Activated T-helper 9 cell treated with anti-CD3 and anti-CD28 coated beads, Interleukin-2, amount 50 U/mL, for 16 hours (primary cell): ENCODE measurements at places on chromosomes 12 and 14.

DNA sequence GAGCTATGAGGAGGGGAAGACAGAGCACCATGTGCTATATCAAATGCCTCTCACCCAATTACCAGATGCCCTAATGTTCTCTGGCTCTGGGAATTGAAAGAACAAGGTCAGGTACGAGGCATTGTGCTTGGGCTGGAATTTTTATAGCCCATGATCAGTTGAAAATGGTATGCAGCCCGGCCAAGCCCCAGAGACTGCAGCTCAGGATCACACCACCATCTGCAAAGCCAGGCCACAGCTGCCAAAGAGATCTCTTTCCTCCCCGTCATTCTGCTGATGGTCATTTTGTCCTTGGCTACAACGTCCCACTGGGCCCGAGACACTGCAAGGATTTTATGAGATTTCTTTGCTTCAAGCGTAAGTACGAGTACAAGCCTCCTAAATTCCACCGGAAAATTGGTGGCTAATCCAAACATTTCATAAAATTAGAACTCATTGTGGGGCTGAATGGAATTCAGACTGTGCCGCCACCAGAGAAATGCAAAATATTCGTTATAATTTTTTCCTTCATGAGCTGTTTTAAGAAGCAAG, 15.1 kb downstream of the NUAK1 start:
- DNase-seq = no peak

DNA sequence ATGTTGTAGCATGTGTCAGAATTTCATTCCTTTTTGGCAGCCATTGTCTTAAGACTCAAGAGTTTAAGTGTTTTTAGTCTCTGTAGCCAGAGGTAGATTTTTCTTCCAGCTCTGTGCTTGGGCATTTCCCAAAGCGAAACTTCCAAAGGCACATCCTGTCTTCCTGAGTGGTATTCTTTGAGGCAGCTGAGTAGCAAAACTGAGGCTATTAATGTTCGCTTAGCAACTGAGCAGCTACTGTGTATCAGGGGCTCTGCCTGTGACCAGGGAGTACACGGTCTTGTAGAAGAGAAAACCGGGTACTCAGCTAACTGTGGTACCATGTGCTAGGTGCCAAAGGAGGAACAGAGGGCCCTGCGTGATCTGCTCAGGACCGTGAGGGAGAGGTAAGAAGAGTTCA, 52.0 kb downstream of the ETV6 start:
- no peak for DNase-seq

DNA sequence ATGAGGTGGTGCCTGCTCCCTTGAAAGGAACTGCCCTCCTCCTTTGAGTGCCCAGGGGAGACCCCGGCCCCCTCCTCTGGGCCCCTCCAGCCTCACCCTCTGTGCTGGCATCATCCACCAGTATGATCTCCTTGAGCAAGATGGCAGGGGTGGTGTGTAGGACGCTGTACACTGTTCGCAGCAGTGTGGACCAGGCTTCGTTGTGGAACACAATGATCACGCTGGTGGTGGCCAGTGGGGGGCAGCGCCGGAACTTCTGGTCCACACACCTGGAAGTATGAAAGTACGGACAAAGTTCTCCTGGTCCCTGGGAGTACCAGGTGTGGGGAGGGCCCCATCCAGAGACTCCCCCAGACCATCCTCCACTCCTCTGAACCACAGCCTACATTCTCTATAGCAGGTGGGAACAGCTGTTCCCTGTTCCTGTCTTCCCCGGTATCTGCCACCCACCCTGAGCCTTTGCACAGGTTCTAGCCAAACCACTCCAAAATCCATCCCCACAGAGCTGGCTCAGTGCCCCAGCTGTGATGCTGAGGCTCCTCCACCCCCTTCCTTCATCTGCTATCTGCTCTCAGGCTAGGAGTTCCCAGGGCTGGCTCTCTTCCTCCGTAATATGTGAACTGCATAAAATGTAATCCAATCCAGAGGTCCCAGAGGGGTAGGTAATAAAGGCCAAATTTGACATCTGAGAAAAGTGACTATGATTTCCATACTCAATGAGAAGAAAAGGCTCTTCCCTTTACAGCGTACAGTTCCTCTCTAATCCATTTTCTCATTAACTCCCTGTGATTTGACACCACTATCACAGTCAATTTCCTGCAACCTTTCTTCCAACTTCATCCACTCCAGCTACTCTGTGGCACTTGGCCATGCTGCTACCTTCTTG, 13.9 kb downstream of the GALNT6 start:
- no peak for DNase-seq

DNA sequence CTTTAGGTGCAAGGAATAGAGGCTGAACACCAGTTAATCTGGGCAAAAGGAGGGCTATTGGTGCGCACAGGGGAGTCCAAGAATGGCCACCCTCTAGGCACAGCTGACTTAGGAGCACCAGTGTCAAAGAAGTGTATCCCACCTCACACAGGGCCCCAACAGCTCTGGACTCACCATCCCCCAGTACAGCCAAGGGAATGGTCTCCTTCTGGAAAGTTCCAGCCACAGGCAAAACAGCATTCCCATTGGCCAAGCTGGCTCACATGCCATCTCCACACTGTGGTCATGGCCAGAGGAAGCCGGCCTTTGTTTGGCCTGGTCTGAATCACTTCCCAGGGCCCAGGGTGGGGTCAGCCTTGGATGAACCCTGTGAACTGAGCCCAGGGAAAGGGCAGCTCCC, 120.1 kb downstream of the DICER1 start:
- no peak for DNase-seq

DNA sequence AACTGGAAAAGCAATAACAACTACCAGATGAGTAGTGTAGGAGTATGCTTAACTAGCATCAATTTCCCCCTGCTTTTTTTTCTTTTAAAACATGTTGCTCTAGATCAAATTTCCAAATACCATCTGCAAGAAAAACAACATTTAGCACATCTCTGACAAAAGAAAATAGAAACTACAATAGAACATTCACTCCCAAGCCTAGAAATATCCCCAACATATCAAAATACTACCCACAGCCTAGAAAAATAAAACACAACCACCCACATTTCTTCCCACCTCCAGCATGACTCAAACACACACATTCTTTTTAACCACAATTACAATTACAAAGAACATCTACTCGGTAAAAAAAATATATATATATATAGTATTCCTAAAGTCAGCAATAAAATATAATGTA, 120.0 kb downstream of the PPFIA2 start:
- no peak for DNase-seq
